ENCODE measurements at places on chromosomes 2 and 18. TPM values are rescaled to one million over a fixed set of nuclear protein-coding genes. Genes with fewer than 3 reads are reported as not detected.

Gene FBXO48
- total RNA-seq, result 1.5 TPM

Gene FAM136A
- 30.6 TPM for total RNA-seq

Gene GCG
- total RNA-seq, result not detected

Gene BMP10
- total RNA-seq, result not detected

Gene MEIS1
- 0.80 TPM for total RNA-seq

Gene MYO7B
- 0.75 TPM for total RNA-seq

DNA sequence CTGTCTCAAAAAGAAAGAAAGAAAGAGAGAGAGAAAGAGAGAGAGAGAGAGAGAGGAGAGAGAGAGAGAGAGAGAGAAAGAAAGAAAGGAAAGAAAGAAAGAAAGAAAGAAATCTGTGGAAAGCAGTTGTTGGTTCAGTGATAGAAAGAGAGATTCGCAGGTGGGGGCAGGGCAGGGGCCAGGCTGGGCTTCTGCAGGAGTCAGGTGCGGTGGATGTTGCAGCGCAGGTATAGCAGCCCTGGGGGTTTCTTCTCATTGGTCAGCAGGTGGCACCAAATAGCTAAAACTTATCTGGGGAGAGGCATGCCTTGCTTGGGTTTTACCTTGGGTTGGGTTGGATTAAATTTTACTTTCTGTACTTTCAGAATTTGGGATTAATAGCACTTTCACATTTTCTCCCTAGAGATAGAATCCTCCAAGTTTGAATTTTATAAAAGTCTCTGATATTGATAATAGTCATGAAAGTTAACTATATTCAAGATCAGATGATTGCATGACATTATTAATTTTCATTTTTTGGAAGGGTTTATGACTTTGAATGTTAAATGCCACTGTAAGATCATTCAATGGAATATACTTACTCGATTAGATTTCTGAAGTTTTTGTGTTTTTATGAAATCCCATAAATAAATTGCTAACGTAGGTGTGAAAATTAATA is 66.6 kb downstream of the SPTBN1 start:
- H3K27me3 ChIP-seq, result peaks cover 24% of the 10 kb centered on the region
- H3K4me1 ChIP-seq, result peaks cover 3% of the 10 kb centered on the region

- H3K4me3 ChIP-seq, result no peak overlapping the region
- no peaks in the 10 kb centered on the region for H3K4me1 ChIP-seq
- H3K27ac ChIP-seq, result no peak overlapping the region
- H3K27me3 ChIP-seq, result peaks cover 6% of the 10 kb centered on the region
- no peaks in the 10 kb centered on the region for H3K36me3 ChIP-seq
- DNase-seq, result no peak
These were observed 114.3 kb downstream of the DYSF start for GRCh38 chr2:71567625-71568024.

DNA sequence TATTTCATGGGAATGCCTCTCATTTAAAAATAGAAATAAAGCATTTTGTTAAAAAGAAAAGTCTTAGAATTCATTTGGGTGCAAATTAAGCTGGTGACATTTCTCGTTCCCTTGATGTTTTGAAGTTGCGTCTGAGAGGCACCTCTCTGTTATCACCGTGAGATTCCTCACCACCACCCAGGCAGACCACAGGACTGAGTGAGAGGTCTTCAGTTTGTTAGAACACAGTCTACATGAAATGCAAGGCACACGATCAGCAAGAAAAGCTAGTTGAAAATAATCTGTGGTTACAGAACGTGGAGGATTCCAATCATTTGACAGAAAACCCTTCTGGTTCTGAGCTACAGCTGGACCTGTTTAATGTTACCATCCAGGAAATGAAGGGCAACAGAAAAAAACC is 116.0 kb downstream of the UXS1 start:
- no peak overlapping the region for H3K4me3 ChIP-seq
- DNase-seq, result no peak
- peaks cover 2% of the 10 kb centered on the region for H3K36me3 ChIP-seq

- no peak overlapping the region for H3K4me3 ChIP-seq
- peaks cover 32% of the 10 kb centered on the region for H3K4me1 ChIP-seq
- H3K27me3 ChIP-seq, result no peaks in the 10 kb centered on the region
- no peak overlapping the region for H3K27ac ChIP-seq
These were observed 20.8 kb downstream of the DGUOK start for GRCh38 chr2:73947412-73948018.

GRCh38 chr18:67074309-67074708 is 442.2 kb downstream of the DSEL start:
- DNase-seq, result no peak
- no peak overlapping the region for H3K27ac ChIP-seq
- peaks cover 6% of the 10 kb centered on the region for H3K27me3 ChIP-seq
- no peaks in the 10 kb centered on the region for H3K4me1 ChIP-seq
- H3K4me3 ChIP-seq, result no peak overlapping the region
- no peaks in the 10 kb centered on the region for H3K36me3 ChIP-seq

- H3K27ac ChIP-seq, result no peak overlapping the region
- no peak overlapping the region for H3K4me3 ChIP-seq
- no peaks in the 10 kb centered on the region for H3K36me3 ChIP-seq
- peaks cover 10% of the 10 kb centered on the region for H3K27me3 ChIP-seq
- H3K4me1 ChIP-seq, result no peaks in the 10 kb centered on the region
- DNase-seq, result no peak
These were observed 100.2 kb upstream of the CSRNP3 start for GRCh38 chr2:165369131-165369897.

DNA sequence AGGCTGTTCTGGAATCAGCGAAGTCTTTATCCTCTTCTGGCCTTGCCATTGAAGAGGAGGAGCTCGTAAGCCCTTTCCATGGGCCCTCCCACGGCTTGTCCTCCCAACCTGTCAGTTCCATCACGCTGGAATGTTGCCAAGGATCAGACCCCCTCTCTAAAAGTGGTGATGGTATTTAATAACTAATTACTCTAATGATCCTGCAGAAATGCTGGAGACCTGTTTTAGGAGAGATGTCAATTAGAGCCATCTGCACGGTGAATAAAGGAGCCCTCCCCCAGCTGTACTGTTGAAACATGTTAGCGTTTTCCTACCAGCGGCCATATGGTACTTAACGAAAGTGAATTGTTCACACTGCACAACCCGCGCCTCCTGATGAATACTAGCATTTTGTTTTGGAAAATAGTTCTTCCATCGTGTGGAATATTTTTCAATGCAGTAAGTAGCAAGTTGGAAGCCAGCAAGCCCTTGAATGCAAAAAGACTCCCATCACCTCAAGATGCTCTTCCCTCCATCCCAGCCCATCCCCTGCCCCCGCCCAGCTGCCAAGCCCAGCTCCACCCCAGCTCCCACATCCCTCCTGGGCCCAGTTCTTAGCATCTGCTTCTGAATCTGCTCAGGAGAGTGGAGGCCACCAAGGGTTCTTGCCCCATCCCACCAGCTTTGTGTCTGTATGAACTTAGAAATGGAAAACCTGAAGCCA is 145.4 kb downstream of the KLHL29 start:
- H3K27ac ChIP-seq, result no peak overlapping the region
- peaks cover 20% of the 10 kb centered on the region for H3K4me1 ChIP-seq
- no peak for DNase-seq
- no peak overlapping the region for H3K4me3 ChIP-seq

GRCh38 chr18:3715231-3716080 is 265.5 kb downstream of the TGIF1 start:
- no peak overlapping the region for H3K4me3 ChIP-seq
- no peak for DNase-seq
- no peak overlapping the region for H3K27ac ChIP-seq
- peaks cover 5% of the 10 kb centered on the region for H3K4me1 ChIP-seq
- H3K27me3 ChIP-seq, result peaks cover 42% of the 10 kb centered on the region

DNA sequence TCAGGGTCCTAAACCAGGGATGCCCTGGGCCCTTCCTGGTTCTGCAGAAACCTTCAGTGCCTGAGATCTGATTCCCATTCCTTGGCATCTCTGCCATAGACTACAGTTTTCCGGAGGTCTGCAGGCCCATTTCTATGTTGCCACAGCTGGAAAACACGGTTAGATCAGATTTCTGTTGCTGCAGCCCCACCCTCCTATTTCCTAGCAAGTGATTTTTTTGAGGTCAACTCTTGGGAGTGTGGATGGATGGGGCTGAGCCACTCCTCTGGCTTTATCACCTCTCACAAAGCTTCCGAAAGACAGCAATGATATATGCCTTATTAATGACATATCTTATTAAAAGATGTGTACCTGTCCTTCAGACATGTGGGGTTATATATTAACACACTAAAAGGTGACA is 56.3 kb downstream of the ZAP70 start:
- H3K27me3 ChIP-seq, result no peaks in the 10 kb centered on the region
- DNase-seq, result no peak
- no peak overlapping the region for H3K4me3 ChIP-seq
- H3K27ac ChIP-seq, result no peak overlapping the region

DNA sequence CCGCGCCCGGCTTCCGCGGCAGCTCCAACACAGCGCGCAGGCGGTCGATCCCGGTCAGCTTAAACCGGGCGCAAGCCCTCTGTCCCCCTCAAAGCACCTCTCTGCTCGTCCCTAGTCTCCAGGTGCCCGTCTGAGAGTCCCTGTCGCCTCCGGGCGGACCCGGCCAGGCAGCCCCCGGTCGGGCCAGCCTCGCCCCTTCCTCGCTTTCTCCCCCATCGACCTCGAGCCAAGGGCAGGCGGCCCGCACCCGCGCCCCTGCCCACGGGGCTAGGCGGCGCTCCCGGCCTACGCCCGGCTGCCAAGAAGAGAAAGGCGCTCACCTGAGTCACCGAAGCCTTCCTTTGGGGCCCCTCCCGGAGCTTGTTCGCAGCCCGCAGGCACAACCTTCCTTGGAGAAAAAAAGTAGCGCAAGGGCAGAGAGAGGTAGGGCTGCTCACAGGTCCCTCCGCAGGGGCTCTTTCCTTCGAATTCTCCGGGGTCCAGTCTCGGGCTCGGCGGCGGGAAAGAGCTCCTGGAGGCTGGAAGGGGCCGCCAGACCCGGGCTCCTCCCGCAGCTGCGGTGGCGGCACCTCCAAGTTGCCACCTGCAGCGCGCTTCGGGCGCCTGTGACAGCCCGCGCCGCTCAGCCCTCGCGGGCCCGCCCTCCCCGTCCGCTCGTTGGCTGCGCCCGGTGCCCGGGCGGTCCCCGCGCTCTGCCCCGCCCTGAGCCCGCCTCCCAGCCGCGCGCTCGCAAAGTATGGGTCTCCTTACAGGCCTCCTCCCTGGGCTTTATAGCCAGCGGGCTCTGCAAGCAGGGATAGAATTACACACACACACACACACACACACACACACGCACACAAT is 86.5 kb upstream of the EPB41L3 start:
- peaks cover 3% of the 10 kb centered on the region for H3K36me3 ChIP-seq
- DNase-seq, result no peak
- no peaks in the 10 kb centered on the region for H3K4me1 ChIP-seq
- H3K4me3 ChIP-seq, result peak overlapping the region; percentile 76
- H3K27ac ChIP-seq, result no peak overlapping the region
- peaks cover 30% of the 10 kb centered on the region for H3K27me3 ChIP-seq

GRCh38 chr18:58325494-58325893 is 281.5 kb downstream of the NEDD4L start:
- H3K4me1 ChIP-seq, result peaks cover 12% of the 10 kb centered on the region
- DNase-seq, result no peak
- H3K36me3 ChIP-seq, result no peaks in the 10 kb centered on the region
- H3K27ac ChIP-seq, result no peak overlapping the region
- no peak overlapping the region for H3K4me3 ChIP-seq
- peaks cover 10% of the 10 kb centered on the region for H3K27me3 ChIP-seq

All from T-helper 17 cell (primary cell).